ENCODE measurements at places on chromosomes 2 and 18.

DNA sequence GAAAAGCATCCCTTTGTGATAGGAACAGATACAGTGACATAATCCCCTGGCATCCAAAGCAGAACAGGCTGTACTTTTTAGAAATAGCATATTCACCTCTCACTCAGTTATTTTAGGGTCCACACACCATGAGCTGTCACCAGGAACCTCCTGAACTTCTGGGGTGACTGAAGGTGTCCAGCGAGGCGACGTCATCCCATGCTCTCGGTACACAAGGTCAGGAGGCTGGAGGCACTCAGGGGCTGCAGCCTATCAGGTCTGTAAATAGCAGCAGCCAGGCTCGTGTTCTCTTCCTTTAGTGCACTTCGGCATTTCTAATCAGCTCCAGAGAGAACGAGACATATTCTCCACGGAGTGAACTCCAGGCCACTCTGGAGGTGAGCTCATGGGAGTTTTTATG lies 98.3 kb downstream of the GATA6 start:
- no peak for DNase-seq

DNA sequence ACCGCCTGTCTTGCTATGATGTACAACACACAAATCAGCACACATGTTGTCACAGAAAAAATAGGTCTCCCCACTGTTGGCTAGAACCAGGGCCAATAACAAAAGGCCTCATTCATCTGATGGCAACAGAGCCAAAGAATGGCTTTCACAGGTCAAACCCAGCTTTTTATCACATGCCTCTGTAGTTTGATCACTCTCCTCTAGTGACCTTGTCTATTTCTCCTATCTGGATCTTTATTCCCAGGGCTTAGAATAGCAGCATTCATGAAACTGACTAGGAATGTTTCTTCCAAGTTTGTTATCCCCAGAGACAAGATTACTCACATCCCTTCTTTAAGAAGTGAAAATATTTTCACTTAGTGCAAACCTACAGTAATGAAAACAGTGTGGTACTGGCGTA lies 285.8 kb upstream of the GYPC start:
- DNase-seq: no peak

DNA sequence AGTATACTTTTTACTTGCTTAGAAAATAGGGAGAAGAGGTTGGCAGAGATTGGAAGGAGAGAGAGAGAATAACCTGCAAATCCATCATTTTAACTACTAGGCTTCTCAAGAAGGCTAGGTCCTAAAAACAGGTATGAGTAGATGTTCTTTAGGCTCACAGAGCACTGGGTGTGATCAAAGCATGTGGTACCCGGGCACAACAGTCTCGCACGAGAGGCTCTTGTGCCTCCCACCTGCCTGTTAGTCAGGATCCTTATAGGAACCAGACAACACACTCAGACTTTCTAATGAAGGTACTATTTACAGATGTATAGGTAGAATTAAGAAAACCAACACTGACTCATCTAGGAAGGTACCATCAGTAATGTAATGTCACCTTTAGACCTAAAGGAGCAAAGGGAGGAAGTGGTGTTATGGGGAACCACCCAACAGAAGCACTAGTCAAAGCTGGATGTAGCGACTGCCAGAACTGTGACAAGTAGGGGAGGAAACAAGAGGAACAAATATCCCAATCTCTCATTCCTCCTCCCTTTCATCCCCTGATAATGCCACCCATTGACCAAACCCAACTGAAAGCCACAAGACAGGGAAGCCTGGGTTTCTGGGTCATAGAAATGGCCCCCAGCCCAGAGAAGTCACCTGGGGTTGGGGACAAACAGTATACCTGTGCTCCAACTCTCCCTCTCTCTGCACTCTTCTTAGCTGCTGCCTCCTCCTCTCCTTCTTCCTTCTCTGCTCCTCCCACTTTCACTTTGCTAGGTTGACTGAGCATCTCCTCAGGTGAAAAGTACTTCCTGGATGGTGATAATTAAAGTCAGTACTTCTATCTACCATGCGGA lies 16.0 kb upstream of the MARCHF4 start:
- no peak for DNase-seq

DNA sequence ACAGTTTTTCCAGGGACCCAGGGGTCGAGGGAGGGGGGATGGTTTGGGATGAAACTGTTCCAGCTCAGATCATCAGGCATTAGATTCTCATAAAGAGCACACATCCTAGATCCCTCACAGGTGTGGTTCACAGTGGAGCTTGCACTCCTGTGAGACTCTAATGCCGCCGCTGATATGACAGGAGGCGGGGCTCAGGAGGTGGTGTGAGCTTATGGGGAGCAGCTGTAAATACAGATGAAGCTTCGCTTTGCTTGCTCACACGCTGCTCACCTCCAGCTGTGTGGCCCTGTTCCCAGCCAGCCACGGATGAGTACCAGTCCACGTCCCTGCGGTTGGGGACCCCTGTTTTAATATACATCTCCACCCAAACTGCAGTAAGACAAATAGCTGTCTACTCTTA lies 204.2 kb downstream of the AGAP1 start:
- DNase-seq: no peak

DNA sequence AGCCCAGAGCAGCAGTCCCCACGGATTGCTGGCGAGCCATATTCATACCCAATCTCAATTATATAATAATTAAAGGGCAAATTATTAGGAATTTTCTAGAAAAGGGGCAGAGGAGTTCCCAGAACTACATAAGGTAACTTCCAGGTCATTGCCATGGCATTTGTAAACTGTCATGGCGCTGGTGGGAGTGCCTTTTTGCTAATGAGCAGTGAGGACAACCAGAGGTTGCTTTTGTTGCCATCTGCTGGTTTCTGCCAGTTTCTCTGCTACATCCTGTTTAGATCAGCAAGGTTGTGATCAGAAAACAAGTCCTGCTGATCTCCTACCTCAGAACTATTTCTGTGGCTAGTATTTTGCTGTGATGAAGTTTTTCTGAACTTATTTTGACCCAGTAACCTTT lies 159.8 kb upstream of the PIEZO2 start:
- DNase-seq: no peak

GRCh38 chr2:29618024-29618423 lies 303.4 kb downstream of the ALK start:
- no peak for DNase-seq

- no peak for DNase-seq
Measured at GRCh38 chr2:28488083-28488830, 7.6 kb upstream of the PLB1 start.

GRCh38 chr18:80034852-80035406 lies 695 bp downstream of the RBFA start:
- DNase-seq: no peak

DNA sequence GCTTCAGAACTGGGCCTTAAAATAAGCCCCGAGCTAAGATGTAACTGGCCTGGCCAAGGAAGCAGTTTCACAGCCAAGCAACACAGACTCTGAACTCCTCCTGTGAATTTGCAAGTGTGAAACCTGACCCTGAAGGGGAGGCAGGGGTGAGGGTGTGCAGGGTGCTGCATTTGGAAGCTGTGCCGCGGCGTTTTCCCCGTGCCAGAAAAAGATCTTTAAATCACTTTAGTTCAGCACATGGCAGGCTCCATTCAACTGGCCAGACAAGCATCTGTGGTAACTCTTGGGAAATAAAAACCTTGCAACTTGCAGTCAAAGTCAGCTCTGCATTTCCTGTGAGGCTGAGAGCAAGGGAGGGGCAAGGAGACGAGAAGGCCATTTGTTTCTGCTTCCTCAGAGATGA lies 209.3 kb upstream of the SOX11 start:
- DNase-seq: no peak

GRCh38 chr2:202133909-202134265 lies 60.8 kb downstream of the KIAA2012 start:
- DNase-seq: no peak

- DNase-seq: no peak
Measured at GRCh38 chr2:239459056-239459455, 58.2 kb upstream of the HDAC4 start.

DNA sequence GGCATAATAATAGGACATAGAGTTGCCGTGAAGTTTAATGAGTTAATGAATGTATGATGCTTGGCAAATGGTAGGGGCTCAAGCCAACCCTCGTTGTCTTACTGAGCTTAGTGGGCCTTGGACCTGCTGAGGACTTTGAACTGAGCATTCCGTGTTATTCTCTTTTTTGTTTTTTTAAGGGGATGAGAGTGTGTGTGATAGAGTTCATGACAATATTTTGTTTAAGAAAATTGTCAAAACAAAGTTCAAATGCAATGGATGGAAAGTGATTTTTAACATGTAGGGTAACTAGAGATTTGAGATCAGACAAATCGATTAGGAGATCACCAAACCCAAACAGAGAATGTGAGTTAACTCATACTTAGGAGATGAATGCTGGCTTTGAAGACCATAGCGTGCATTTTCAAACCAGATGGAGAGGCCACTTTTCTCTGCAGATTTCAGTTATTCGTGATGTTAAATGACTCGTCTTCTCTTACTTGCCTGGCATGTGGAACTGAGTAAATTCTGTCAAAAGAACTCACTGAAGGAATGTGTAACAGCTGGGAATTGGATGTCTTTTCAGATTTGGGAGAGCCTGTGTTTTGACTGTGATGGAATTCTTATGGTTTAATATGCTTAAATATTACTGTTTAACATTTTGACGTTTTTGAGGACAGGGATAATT lies 88.7 kb downstream of the NEDD4L start:
- no peak for DNase-seq

Data from GOT3 (cell line).